Stimulated activated CD8-positive, alpha-beta memory T cell treated with anti-CD3 and anti-CD28 coated beads, Interleukin-7, amount 100 ng/mL, for 1 hour (primary cell): ENCODE measurements at places on chromosomes 16 and 17.

GRCh38 chr16:1786242-1787055, 3.7 kb downstream of the NUBP2 start:
- DNase-seq = no peak

DNA sequence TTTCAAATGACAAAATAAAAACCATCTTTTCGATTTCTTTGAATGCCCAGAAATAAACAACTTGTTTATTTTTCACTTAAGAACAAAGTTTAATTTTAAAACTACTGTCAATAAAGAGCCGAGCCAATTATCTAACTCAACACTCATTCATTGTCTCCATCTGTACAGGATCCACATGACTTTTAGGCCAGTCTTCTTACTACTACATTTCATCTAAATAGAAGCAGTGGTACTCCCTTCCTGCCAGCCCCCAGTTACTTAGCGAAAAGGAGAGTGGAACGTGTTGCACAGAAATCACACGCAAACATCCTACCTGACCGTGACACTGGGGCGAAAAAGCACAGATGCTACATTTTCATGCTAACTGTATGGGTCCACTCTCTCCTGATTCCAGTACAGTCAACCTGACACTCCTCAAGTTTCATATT, 1.2 kb downstream of the GNA13 start:
- no peak for DNase-seq

DNA sequence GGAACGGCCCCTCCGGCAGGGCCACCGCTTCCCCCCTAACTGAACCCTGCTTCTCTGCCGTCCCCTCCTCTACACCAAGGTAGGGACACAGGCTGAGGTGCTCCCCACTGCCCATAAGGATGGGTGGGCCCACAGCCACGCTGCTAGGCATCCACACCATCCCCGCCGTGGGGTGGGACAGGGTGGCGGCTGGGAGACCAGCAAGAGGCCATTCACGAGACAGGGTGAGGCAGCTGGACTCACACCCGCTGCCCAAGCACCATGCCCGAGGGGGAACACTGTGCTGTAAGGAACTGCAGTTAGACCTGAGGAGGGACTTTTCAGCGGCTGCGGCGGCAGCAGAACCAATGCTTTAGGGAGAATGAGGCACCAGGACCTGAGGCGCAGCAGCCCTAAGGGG, 47.5 kb upstream of the RRN3 start:
- no peak for DNase-seq

DNA sequence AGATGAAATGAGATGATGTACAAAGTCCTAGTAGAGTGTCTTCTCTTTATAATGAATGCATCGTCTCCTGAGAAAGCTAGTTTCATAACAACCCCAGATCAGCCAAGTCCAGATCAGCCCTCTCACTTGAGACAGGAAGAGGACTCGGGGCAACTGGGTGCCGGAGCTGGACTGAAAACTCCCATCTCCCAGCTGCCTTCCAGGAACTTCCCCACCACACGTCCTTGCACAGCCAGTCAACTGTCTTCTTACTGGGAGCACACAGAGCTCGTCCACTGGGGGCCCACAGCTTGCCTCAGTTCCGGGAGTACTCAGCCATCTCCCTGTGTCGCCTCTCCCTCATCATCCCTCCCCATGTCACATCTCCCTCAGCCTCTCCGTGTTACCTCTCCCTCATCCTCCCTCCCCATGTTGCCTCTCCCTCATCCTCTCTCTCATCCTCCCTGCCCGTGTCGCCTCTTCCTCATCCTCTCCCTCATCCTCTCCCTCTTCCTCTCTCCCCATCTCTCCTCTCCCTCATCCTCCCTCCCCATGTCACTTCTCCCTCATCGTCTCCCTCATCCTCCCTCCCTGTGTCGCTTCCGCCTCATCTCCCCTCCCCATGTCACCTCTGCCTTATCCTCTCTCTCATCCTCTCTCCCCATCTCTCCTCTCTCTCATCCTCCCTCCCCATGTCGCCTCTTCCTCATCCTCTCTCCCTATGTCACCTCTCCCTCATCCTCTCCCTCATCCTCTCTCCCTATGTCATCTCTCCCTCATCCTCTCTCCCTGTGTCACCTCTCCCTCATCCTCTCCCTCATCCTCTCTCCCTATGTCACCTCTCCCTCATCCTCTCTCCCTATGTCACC, 22.4 kb upstream of the KCNH6 start:
- no peak for DNase-seq

GRCh38 chr17:35735036-35735805, 3.8 kb downstream of the RASL10B start:
- DNase-seq = no peak

GRCh38 chr16:61580579-61580978, 455.7 kb downstream of the CDH8 start:
- DNase-seq = no peak

DNA sequence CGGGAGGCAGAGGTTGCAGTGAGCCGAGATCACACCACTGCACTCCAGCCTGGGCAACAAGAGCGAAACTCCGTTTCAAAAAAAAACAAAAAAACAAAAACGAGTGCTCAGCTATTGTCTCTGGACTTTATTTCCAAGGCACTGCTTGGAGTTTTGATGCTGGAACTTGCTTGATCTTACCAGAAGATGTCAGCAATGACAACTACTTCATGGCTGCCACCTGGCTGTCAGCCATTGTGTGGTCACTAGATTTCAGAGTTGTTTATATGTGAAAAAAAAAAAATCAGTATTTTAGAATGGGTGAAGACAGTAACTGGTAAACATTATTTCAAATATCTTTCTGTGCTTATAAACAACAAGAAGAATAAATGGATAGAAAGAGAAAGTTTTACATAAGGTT, 26.3 kb upstream of the OR4D1 start:
- peak; percentile 5 for DNase-seq

- DNase-seq = no peak
Measured at GRCh38 chr17:75853433-75853832, 1.7 kb downstream of the WBP2 start.

- DNase-seq = no peak
Measured at GRCh38 chr17:62882284-62882683, 74.2 kb upstream of the MARCHF10 start.

DNA sequence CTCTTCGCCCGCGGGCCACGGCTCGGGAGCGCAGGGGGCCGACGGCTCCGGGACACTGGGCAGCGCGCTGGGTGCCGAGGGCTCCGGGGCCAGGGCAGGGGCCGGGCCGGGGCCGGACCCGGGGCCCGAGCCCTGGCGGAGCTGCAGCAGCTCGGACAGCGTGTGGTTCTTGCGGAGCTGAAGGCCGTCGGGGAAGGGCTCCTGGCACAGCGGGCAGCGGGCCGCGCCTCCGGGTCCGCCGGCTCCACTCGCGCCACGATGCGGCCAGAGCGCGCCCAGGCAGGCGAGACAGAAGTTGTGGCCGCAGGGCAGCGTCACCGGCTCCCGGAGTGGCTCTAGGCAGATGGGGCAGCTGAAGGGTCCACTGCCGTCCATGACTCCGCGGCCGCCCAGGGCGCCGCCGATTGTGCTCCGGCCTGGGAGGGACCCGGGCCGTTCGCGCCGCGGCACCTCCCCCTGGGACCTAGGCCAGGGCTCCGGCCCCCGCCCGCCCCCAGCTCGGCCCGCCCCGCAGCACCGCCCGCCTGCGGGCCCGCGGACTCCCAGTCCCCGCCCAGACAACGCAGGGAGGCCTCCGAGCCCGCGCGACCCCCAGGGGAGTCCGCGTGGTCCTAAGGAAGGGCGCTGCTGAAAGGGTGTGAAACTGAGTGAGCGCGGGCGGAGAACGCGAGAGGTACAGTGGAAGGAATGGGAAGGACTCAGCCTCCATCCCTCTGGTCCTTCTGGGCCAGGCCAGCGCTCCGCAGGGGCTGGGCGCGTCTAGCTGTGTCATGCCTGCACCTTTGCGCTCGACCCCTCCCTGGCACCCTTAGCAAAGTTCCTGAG, at the start of gene TRIM47:
Gene TRIM47, minus strand, starts transcription at position 408 of the 825 bp plus-strand sequence. Its CDS starts 33 bp downstream, at position 375.
- DNase-seq = no peak

DNA sequence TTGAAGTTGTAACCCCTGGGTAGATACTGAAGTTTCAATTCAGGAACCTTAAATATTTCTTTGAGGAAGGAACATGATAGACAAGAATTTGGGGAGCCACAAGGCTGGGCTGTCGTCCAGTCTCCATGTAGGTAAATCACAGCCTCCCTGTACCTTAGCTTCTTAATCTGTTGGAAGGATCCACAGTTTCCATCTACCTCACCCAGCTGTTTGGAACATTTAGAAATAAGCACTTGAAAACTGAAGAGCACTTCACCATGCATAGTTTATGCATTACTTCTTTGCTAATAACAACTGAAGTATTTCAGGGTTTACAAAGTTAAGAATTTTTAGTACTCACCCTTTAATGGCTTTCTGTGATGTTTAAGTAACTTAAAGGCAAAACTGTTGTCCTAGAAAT, 17.2 kb downstream of the TXNDC11 start:
- DNase-seq = no peak

- no peak for DNase-seq
Measured at GRCh38 chr16:76755496-76755895, 435.5 kb upstream of the MON1B start.

DNA sequence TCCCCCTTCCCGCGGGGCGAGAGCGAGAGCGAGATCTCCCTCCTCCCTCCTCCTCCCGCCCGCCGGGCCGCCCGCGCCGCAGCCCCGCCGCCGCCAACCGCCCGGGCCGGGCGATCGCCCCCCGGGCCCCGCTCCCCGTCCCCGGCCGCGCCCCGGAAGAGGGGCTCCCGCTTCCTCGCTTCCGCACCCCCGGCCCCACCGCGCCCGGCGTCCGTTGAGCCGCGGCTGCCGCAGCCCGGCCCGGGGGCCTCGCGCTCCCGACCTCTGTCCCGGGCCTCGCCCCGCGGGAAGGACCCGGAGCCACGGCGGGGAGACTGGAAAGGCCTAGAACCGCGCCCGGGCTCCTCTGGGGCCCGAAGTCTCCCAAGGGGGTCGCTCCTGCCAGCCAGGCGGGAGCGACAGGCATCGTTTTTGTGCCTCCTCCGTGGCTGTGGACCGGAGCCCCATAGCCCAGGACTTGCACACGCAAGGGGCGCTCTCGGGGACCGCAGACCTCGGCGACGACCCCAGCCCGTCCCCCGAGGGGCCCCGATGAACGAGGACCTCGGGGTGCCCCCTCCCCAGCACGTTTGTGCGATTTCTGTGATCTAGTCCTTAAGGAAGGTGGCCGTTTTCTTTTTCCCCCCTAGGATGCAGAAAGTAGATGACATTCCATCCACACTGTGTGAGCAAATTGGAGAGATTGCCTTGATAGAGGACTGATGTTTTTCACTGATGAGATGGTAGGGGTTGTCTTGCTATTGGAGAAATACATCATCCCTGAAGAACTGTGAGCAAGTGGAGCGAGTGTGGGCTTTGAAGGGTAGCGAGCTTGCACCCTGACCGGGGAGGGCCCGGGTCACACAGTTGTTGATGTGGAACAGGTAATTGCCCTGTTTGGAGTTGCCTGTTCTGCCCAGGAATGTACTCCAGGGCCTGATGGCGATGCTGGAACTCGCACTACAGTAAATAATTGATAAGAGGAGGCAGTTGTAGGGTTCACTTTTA, 611 bp downstream of the BANP start:
- no peak for DNase-seq

DNA sequence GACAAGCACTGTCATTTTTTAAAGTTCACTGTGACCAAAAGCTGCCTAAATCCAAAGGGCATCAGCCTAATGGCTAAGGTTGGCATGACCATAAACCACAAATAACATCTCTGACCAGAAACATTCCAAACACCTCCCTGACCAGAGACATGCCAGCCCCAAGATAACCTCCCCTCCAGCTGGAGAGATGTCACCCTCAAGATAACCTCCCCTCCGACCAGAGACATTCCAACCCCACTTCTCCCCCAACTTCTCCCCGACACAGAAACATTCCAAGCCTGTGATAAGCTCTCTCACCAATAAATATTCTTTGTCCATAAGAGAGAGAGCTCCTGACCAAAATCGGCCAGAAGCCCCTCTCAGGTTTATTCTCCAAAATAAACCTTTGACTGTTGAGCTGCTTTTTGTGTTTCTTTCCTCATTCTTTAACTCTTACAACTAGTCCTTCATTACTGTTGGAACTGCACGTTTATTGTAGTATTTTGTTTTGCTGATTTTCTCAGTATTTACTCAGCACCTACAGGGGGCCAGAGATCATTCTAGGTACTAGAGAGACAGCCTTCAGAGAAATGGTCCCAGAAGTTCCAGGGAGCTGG, 325.6 kb downstream of the SLC39A11 start:
- DNase-seq = no peak

- no peak for DNase-seq
Measured at GRCh38 chr17:49210158-49211029, at the start of the genes ABI3 and GNGT2. TSS of gene ABI3 (plus strand) at chr17:49210707. CDS start at chr17:49210725, 18 bp downstream. TSS of gene GNGT2 (minus strand) at chr17:49210574. CDS start at chr17:49207422, 3,152 bp downstream.

- no peak for DNase-seq
Measured at GRCh38 chr17:65181237-65182061, 44.3 kb downstream of the RGS9 start.

GRCh38 chr16:57092786-57093411, 516 bp downstream of the CPNE2 start:
- no peak for DNase-seq

DNA sequence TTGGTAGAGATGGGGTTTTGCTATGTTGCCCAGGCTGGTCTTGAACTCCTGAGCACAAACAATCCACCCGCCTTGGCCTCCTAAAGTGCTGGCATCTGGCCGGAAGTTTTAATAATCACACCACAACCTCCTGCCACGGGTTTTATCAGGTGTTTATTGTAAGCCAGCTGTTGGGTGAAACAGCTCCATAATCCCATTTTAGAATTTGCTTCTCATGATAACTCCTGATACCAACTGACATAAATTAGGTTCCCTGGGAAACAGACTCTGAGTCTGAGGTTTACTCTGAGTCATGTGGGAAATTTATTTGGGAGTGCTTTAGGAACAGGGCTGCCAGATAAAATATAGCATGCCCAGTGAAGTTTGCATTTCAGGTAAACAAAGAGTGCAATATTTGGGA, 122.6 kb upstream of the MED13 start:
- no peak for DNase-seq
